ENCODE measurements at places on chromosomes 12 and 14.

- DNase-seq = no peak
Observed at GRCh38 chr12:21763531-21763930, 11.0 kb downstream of the KCNJ8 start.

DNA sequence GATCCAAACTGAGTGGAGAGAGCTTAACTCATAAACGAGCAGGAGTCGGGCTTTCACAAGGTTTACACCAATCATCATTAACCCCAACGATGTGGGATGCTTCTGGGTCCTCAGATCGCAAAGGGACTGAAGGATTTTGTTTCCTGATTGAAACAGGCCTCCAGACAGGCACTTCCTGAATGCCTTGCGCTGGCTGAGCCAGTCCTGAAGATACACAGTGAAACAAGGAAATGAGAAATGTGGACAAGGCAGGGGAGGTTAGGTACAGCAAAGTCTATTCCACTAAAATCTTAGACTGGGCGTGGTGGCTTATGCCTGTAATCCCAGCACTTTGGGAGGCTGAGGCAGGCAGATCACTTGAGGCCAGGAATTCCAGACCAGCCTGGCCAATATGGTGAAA is 30.7 kb downstream of the RBM19 start:
- no peak for DNase-seq

DNA sequence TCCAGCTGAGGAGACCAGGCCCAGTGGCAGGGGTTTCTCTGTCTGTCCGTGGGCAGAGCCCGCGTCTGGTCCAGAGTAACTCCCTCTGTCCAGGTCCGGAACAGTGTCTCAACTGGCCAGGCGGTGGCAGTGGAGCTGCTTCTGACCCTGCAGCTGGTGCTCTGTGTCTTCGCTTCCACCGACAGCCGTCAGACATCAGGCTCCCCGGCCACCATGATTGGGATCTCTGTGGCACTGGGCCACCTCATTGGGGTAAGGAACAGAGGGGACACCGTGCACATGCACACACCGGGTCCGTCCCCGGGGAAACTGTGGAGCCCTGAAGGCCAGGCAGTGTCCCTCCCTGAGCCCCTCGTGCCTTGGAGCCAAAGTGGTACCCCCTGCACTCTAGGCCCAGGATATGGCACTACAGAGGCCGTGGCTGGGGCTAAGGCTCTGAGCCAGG is 1.5 kb downstream of the AQP6 start:
- DNase-seq = no peak

DNA sequence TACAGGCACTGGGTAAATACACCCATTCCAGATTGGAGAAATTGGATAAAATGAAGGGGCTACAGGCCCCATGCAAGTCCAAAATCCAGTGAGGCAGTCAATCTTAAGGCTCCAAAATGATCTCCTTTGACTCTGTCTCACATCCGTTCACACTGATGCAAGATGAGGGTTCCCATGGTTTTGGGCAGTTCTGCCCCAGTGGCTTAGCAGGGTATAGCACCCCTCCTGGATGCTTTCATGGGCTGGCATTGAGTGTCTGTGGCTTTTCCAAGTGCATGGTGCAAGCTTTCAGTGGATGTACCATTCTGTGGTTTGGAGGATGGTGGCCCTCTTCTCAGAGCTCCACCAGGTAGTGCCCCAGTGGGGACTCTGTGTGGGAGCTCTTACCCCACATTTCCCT is 427.2 kb downstream of the TRHDE start:
- no peak for DNase-seq

GRCh38 chr14:42222924-42223471 is 616.3 kb downstream of the LRFN5 start:
- no peak for DNase-seq

DNA sequence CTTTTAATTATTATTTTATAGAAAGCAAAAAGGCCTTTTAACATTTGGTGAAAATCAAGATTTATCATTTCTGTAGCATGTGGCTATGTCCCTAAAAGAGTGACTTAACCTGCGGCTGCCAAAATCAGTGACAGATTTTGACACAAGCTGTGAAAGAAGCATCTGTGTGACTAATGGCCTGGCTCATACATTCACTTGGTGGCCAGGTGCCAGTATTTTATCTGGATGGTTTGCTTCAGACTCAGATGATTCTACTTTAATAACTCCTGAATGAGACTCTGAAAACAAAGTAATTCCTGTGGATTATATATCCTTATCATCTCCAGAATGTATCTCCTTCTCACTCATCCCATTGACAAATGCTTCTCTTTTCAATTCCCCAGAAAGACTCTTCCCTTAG is 103.0 kb downstream of the FSCB start:
- DNase-seq = no peak

DNA sequence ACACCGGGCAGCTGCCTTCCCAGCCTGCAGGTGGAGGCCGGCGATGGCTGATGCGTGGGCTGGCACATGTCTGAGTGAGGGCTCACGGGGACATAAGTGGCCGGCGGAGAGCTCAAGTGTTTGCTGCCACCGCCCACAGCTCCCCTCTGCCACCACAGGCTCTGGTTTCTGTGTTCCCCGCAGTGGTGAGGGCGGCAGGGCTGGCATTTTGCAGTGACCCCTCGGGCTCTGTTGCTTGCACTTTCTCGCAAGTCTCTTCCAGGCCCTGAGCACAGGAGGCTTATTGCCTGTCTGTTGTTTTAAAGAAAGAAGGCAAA is 271.0 kb upstream of the RTL1 start:
- no peak for DNase-seq

Measured in T-cell (primary cell).